Spinal cord (tissue), 10 donors: ENCODE measurements at places on chromosomes 4 and X.

DNA sequence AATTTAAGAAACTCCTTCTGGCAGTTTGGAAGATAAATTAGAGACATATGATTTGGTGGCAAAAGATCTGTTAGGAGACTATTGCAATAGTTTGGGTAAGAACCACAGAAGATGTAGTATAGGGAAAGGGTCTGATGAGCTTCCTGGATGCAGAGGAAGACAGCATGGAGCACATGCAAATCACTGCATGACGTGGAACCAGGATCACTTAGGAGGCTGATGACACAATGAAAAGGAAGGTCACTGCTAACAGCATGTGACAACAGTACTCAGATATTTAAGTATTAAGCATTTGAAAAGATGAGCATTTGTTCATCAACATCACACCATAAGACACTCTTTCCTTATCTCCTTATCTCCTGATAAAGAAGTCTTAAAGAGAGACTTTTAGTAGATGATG is 167.8 kb upstream of the LDB2 start:
- no peak for DNase-seq

DNA sequence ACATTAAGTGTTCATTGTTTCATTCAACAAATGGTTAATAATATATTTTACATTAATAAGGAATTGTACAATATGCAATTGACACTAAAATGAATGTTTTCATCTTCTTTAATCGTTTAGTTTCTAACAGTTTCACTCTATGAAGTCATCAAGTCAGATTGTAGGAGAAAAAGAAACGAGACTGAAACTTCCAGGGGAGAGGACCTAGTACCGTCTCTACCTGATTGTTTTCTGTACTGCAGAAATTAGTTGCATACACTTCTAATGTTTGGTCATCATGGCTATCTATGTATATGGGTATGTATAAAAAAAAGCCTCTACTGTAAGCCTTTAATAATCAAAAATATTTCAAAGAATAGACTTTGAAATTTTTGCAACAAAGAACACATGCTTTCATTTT is 1350.9 kb downstream of the ARAP2 start:
- DNase-seq: no peak

DNA sequence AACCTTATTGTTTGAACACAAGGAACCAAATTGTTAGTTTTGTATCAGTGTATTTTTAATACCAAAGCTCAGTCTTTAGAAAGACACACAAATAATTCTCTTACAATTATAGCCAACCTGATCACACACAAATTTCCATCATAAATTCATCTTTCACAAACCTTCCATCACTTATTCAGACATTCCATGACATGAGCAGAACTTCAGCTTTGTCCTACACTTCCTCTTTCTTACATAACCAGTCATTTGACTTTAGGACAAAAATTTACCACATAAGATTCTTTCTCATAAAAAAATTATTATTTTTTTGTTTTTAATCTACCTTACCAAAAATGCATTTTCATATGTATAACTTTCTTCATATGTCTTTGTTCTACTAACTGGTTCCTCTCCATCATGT is 312.2 kb downstream of the GALNTL6 start:
- DNase-seq: no peak

DNA sequence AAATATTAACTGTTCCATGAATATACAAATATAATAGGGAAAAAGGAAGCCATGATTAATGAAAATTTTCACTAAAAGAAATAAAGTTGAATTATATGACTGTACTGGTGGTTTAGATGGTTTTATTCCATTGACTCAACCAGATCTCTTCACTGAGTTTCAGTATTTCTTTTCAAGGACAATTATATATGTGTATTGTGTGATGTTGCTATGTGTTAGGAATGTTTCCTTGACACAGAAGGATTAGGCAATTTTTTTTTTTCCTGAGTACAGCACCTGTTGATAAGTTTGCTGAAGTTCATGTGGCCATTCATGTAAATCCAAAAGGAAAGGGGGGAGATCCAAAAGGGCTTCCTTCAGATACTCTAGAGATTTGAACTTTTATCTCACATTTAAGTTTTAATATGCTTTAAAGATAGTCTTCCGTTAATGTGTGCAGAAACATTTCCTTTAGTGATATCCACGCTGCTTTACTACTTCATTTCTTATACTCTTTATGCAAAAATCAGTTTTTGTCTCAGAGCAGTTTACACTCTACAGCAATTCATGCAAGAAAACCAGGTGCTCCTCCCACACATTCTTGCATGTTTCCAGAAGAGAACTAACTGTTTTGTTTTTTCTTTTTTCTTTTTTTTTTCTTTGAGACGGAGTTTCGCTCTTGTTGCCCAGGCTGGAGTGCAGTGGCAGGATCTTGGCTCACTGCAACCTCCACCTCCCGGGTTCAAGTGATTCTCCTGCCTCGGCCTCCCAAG is 249.1 kb downstream of the RPA4 start:
- DNase-seq: no peak

GRCh38 chrX:133783274-133783673 is 202.1 kb downstream of the GPC3 start:
- DNase-seq: no peak

GRCh38 chr4:102640669-102641068 is 120.1 kb downstream of the MANBA start:
- DNase-seq: no peak

DNA sequence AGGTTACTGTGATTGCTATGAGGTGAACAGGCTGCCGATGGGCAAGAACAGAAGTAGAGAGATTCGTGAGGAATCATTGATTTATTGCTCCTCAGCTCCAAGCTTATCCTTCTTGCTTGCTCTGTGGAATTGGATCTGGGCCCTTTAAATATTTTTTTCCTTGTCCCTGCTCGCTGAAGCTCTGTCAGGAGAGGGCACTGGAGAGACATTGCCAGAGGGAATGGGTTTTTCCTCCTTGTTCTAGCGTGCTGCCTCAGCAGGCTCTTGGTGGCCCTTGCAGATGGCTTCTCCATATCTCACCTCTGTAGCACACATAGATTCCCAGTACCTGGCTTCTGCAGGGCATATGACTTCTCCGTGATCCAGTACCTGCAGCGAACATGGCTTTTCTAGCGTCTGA is 67.4 kb downstream of the CNGA2 start:
- no peak for DNase-seq

- DNase-seq: no peak
Observed at GRCh38 chr4:55358668-55359067, 12.6 kb downstream of the SRD5A3 start.

DNA sequence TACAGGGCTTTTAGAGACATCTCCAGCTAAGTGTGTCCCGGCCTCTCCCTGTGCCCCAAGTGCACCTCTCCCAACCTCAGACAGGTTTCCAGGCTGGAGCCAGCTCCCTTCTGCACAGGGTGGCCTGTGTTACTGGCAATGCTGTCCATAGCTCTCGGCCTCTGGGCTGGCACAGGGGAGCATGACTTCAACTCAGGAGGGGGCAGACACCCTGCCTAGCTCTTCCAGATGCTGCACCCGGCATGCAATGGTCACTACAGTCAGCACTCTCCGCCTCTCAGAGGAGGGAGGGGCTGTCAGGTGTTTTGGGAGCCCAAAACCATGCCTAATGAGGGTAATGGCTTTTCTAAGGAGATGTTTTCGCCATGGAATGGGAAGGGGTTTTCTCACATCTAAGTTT is 2.4 kb upstream of the IRAK1 start:
- no peak for DNase-seq

GRCh38 chr4:98653890-98654867 is 4.2 kb downstream of the TSPAN5 start:
- no peak for DNase-seq

- no peak for DNase-seq
Observed at GRCh38 chr4:170025523-170026252, 507 bp downstream of the MFAP3L start.
